ENCODE measurements at places on chromosomes 11 and 22.

GRCh38 chr22:35661464-35661863, 13.2 kb downstream of the APOL6 start:
- no peak for DNase-seq

- no peak for DNase-seq
Observed at GRCh38 chr11:67606093-67606491, 644 bp upstream of the NDUFV1 start.

- DNase-seq, result no peak
Observed at GRCh38 chr11:808427-809286, 1.1 kb upstream of the RPLP2 start.

DNA sequence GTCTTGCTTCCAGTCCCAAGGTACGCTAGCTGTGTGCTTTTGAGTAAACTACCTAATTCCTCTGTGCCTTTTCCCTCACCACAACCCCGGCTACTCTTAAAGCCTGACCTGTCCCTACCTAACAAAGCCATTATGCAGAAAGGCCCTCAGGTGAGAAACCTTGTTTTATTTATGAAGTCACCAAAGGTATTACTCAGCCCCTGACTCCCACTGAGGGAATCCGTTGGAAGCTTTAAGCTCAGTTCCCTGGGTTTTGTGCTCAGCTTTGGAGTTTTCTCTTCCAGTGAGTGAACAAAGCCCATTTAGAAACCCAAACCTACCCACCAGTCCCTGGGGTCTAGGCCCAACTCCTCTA, 90.9 kb downstream of the APIP start:
- DNase-seq, result no peak

Data from NCI-H446 treated with DMSO at 0.1 percent for 48 hours (cell line).